ENCODE measurements at places on chromosomes 4 and X. TPM values are rescaled to one million over a fixed set of nuclear protein-coding genes. Genes with fewer than 3 reads are reported as not detected.

DNA sequence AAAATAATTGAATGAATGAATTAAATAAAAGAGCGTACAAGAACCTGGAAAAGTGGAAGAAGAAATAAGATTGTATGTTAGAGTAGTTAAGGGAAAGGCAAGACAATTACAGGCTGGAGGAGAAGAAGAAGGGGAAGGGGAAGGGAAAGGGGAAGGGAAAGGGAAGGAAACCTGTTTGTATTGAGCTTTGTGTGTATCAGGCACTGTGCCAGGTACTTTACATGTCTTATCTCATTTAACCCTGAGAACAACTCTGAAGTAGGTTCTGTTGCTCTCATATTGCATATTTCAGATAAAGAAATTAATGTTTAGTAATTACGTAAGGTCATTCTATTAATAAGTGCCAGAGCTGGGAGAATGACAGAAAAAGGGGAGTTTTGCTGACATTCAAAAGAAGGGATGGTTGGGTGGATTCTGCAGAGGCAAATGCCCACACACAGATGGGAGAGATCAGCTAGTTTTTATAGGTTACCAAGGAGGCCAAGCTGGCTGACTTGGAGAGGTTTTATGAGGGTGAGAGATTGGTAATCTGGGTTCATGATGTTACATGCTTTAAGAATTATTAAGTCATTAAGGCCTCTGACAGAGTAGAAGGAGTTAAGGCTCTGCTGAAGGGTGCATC lies 92.3 kb upstream of the LCORL start:
- H3K27me3 ChIP-seq: no peaks in the 10 kb centered on the region
- no peaks in the 10 kb centered on the region for H3K36me3 ChIP-seq
- no peak overlapping the region for H3K27ac ChIP-seq
- no peak for DNase-seq
- no peak overlapping the region for H3K4me3 ChIP-seq

DNA sequence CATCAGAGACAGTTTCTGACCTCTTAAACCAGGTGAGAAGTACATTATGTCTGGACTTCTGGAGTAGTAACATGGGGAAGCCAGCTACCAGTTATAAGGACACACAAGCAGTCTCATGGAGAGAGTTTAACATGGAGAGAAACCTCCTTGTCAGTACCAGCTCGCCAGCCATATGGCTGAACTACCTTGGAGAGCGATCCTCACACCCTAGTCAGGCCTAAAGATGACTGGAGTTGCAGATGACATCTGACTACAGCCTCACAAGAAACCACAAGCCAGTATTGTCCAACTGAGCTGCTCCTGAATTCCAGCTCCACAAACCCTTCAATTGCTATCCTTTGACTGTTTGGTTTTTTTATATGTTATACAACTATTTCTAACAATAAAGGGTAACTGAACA lies 49.8 kb downstream of the PDHA2 start:
- DNase-seq: no peak
- no peak overlapping the region for H3K27ac ChIP-seq
- H3K4me3 ChIP-seq: no peak overlapping the region
- H3K36me3 ChIP-seq: no peaks in the 10 kb centered on the region
- no peaks in the 10 kb centered on the region for H3K4me1 ChIP-seq

DNA sequence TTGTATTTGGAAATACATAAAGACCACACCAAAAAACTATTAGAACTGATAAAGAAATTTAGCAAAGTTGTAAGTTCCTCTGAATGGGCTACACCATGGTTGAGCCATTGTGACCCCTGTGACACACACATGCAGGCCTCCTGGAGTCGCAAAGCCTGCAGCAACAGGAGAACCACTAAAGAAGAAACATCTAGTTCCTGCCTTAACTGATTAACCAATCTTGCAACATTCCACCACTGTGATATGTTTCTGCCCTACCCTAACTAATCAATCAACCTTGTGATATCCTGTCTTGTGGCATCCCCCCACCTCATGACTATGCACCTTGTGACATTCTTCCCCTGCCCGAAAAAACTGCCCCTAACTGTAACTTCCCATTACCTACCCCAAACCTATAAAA lies 401.8 kb downstream of the PRDM5 start:
- no peaks in the 10 kb centered on the region for H3K36me3 ChIP-seq
- no peaks in the 10 kb centered on the region for H3K4me1 ChIP-seq
- H3K4me3 ChIP-seq: no peak overlapping the region
- H3K27me3 ChIP-seq: no peaks in the 10 kb centered on the region

The FOXR2 gene
- total RNA-seq: not detected

The LINC00632 gene
- 354 TPM for total RNA-seq
